ENCODE measurements at places on chromosomes 7 and 10. TPM values are rescaled to one million over a fixed set of nuclear protein-coding genes. Genes with fewer than 3 reads are reported as not detected.

CSTF2T gene
- total RNA-seq: 12.6 TPM

KIF11 gene
- total RNA-seq: 1.4 TPM

CHAT gene
- total RNA-seq: not detected

LRMDA gene
- total RNA-seq: 5.6 TPM

SPDYE5 gene
- total RNA-seq: not detected

ASZ1 gene
- total RNA-seq: not detected

TFR2 gene
- under 0.01 TPM for total RNA-seq

CALN1 gene
- total RNA-seq: not detected

SYNPO2L gene
- total RNA-seq: not detected

IGF2BP3 gene
- 28.4 TPM for total RNA-seq

OR6V1 gene
- total RNA-seq: not detected

SUPV3L1 gene
- total RNA-seq: 61.9 TPM

PPP1R3A gene
- not detected for total RNA-seq

OPN4 gene
- not detected for total RNA-seq

CALHM3 gene
- total RNA-seq: not detected

ITPRIP gene
- total RNA-seq: 79.2 TPM

ASIC3 gene
- total RNA-seq: 0.34 TPM

ING3 gene
- total RNA-seq: 15.7 TPM

CTAGE6 gene
- not detected for total RNA-seq

CPXM2 gene
- total RNA-seq: 0.07 TPM

LRRC72 gene
- total RNA-seq: not detected
